Gastroesophageal sphincter (tissue), 4 donors: ENCODE measurements at places on chromosomes 16 and 17.

DNA sequence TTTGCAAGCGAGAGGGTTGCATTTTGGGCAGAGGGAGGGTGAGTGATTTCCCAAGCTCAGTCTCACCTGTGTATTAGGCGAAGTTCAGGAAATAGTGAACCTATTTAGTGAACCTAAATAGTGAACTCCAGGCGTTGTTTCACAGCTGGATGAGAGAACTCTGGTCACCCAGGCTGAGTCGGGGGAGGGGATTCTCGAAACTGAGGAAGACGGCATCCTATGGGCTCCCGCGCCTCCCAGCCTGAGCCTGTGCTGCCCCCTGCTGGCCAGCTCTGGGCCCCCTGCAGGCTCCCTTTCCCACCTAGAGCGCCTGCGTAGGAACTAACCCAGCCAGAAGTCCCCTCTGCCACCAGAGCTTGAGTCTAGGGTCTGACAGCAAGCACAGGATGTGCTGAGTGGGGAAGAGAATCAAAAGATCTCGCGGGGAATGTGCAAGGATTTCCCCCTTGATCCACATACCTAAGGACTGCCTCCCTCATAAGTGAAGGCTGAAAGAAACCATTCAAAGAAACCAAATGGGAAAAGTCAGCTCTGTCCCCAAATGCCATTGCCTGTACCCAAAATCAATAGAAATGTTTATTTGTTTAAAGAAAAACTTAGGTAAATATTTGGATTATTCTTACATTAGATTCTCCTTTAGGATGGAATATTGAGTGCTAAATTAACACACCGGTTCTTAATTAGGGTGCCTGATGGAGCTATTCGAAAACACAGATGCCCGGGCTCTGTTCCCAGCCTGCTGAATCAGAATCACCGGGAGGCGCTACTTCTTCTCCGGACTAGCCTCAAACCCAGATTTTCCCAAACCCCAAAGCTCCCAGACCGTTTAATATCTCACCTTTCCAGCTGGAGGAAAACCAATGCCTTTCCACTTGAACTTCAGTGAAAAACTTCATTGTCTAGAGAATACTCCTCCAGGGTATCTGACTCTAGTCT, 14.8 kb upstream of the MARVELD3 start:
- ATAC-seq, result peak; percentile 61

DNA sequence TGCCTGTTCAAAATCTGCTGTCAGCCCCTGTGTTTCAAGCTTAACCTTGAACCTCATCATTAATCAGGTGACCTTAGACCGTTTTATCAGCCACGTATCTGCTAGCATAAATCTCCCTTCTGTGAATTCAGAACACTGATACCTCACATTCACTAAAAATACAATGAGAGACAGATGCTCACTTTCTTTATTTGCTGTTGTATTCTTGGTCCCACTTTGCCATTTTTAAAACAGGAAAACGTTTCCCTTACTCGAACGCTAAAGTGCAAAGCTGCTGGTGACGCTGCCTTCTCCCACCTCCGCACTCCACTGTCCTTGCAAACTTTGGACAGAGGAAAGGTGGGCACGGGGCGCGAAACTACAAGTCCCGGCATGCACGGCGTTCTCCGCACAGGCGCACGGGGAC, 220 bp upstream of the ARHGAP44 start:
- no peak for ATAC-seq

DNA sequence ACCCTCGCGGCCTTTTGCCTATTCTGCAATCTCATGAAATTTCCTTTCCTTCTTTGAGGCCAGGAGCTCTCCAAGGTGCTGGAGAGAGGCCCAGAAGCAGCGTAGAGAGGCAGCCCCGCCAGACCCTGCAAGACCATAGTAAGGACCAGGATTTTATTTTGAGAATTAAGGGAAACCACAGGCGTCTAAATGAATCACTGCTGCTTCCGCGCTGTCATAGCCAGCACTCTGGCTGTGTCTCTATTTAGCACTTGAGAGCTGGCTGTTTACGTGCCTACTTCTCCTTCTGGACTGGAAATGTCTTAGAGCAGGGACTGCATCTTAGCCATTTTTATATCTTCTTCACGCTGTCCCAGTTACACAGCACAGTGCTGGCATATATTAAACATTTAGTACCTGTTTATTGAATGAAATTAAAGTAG, 37.6 kb upstream of the PIRT start:
- ATAC-seq, result no peak

GRCh38 chr16:78542419-78542818, 443.0 kb downstream of the WWOX start:
- ATAC-seq, result no peak

- ATAC-seq, result no peak
Observed at GRCh38 chr17:2484876-2485275, 26.8 kb downstream of the METTL16 start.

DNA sequence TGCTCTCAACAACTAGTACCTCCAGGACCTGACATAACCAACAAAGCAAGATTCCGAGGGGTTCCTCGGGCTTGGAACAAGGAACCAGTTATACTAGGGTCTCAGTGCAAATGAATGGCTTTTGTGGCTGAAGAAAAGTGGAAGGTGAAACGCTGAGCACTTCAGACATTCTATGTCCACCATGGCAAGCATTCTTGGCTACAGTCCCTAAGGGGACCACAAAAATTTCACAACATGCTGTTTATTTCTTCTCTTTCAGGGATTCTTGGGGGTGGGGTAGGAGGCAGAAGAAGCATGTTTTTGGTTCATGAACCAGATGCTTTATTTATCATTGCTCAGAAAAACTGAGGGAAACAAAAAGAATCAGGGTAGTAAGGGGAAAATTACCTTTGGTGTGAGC, 479.9 kb upstream of the CDH11 start:
- ATAC-seq, result no peak
